Osteoblast (primary cell): ENCODE measurements at places on chromosomes 7 and 10.

GRCh38 chr10:99374526-99374925, 45.4 kb downstream of the CNNM1 start:
- peaks cover 8% of the 10 kb centered on the region for H3K27me3 ChIP-seq
- no peak for DNase-seq
- H3K4me3 ChIP-seq, result no peak overlapping the region
- peaks cover 23% of the 10 kb centered on the region for H3K4me1 ChIP-seq

- H3K36me3 ChIP-seq, result no peaks in the 10 kb centered on the region
- no peaks in the 10 kb centered on the region for H3K4me1 ChIP-seq
- H3K27ac ChIP-seq, result no peak overlapping the region
- no peak for DNase-seq
- no peaks in the 10 kb centered on the region for H3K27me3 ChIP-seq
Measured at GRCh38 chr10:1954300-1954699, 217.0 kb upstream of the ADARB2 start.

GRCh38 chr7:23369695-23370404, 70.7 kb downstream of the MALSU1 start:
- DNase-seq, result no peak
- no peak overlapping the region for H3K27ac ChIP-seq
- peaks cover 19% of the 10 kb centered on the region for H3K4me1 ChIP-seq
- no peaks in the 10 kb centered on the region for H3K36me3 ChIP-seq

DNA sequence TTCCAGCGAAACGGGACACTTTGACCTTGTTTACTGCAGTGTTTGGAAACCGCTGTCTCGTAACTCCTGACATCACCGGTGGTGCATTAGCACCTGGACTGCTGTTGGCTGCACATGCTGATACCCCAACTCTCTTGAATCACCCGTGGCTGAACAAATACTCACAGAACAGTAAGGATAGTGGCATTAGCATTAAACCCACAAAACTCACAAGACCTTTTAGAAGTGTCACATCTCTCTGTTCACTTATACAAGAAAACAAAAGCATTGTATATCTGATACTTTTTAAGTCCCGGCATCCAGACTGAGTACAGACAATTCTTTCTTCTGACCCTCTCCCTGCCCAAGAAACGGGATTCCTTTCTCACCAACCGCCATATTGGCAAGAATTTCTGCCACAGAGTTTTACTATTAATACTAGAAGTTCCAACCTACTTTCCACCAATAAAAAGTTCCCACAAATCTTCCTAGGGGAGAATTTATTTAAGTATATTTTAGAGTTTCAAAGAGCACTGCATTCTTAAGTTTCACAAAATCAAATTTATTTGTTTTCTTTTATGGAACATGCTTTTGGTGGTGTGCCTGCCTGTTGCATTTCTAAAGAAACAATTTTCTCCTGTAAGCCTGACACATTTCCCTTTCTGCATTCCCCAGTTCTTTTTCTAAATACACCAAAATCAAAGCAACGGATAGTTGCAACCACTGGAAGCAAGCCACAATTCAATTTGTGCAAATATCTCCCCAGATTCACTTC, 208.4 kb upstream of the KLF14 start:
- DNase-seq, result peak; percentile 49
- H3K27me3 ChIP-seq, result no peaks in the 10 kb centered on the region
- peak overlapping the region; percentile 75 for H3K4me3 ChIP-seq
- peaks cover 18% of the 10 kb centered on the region for H3K36me3 ChIP-seq

DNA sequence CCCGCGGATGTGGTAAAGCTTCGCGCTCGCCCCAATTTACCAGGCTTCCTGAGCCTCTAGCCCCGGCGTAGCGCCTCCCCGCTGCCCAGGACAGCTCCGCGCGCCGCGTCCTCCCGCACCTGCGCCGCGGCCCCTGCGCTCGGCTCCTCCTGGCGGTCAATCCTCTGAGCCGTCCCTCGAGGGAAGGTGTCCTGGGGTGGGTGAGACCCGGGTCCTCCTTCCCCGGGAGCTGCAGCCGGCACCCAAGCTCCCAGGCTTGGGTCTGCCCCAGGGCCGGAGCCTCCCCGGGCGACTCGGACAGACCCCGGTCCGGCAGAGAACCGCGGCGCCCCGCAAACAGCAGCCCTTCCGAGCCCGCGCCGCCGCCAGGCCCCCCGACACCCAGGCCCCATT, 512 bp downstream of the OSBPL3 start:
- H3K4me3 ChIP-seq, result peak overlapping the region; percentile 88
- H3K27me3 ChIP-seq, result no peaks in the 10 kb centered on the region
- DNase-seq, result peak; percentile 83
- peak overlapping the region; percentile 69 for H3K27ac ChIP-seq

DNA sequence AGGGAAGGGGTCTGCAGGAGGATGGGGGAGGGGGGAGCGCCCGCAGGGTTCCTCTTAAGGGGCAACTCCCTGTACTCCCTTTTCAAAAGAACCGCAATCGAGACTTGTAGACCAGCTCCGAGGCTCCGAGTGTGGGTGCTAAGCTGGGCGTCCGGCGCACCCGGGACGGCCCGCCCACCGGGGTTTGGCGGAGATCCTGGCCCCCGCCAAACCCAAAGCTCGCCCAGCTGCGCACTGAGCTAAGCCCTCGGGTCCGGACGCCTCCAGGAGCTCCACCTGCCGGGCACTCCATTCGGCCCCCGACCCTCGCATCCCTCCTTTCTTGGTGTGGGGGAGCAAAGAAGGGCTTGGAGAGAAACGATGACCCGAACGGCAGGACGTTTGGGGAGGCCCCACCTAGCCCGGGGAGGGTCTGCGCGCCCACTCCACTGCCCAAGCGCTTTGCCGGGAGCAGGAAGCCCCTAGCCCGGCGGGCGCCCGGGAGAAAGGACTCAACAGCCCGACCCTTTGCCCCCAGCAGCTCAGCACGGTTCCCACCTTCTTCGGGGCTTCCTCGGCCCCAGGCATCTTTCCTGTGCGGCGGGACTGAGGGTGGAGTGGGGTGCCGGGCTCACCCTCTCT, 651 bp downstream of the AFAP1L2 start:
- H3K27me3 ChIP-seq, result peaks cover 42% of the 10 kb centered on the region
- H3K27ac ChIP-seq, result no peak overlapping the region
- DNase-seq, result no peak
- no peaks in the 10 kb centered on the region for H3K36me3 ChIP-seq
- H3K4me3 ChIP-seq, result no peak overlapping the region

DNA sequence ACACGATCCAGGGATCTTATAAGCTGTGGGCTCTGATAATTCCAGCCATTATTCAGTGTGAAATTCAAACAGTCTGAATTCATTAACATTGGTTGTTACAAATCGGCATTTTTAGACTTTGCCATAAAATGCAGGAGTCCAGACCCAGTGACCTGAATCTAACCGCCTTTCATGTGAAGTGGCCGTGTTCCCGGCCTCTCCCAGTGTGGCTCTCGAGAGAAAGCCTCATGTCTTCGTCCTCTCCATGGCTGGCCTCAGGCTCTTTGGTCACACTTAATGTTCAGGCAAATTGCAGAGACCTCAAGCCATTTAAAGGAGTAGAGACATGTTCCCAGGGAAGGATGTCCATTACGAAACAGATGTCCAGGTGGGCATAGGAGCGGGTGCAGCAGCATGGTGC, 59.3 kb downstream of the CTBP2 start:
- H3K27me3 ChIP-seq, result no peaks in the 10 kb centered on the region
- peaks cover 4% of the 10 kb centered on the region for H3K36me3 ChIP-seq
- H3K4me3 ChIP-seq, result no peak overlapping the region

GRCh38 chr10:21173802-21174714, 276.9 kb upstream of the NEBL start:
- peak overlapping the region; percentile 13 for H3K4me3 ChIP-seq
- no peak overlapping the region for H3K27ac ChIP-seq
- DNase-seq, result peak; percentile 74
- H3K36me3 ChIP-seq, result no peaks in the 10 kb centered on the region

DNA sequence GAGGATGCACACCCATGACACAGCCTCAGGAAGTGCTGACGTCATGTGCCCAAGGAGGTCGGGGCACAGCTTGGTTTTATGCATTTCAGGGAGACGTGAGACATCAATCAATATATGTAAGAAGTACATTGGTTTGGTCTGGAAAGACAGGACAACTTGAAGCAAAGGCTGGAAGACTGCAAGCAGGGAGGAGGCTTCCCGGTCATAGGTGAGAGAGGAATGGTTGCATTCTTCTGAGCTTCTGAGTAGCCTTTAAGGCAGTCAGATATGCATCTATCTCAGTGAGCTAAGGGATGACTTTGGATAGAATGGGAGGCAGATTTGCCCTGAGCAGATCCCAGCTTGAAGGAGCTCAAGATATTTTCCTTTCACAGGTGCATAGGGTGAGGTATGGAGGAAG, 349.5 kb downstream of the TYW1 start:
- DNase-seq, result no peak
- no peaks in the 10 kb centered on the region for H3K27me3 ChIP-seq
- no peaks in the 10 kb centered on the region for H3K4me1 ChIP-seq
- no peaks in the 10 kb centered on the region for H3K36me3 ChIP-seq

- no peaks in the 10 kb centered on the region for H3K27me3 ChIP-seq
- peaks cover 19% of the 10 kb centered on the region for H3K4me1 ChIP-seq
- peaks cover 4% of the 10 kb centered on the region for H3K36me3 ChIP-seq
- peak overlapping the region; percentile 100 for H3K27ac ChIP-seq
Measured at GRCh38 chr10:69181433-69181832, 1.4 kb downstream of the SUPV3L1 start.
